HFF-Myc (cell line): ENCODE measurements at places on chromosomes 5 and 9.
A peak's percentile ranks its signal among the peaks of the same experiment; 100 is the strongest.

- no peak for DNase-seq
These were observed 94.7 kb upstream of the DMAC1 start for GRCh38 chr9:7894231-7894630.

DNA sequence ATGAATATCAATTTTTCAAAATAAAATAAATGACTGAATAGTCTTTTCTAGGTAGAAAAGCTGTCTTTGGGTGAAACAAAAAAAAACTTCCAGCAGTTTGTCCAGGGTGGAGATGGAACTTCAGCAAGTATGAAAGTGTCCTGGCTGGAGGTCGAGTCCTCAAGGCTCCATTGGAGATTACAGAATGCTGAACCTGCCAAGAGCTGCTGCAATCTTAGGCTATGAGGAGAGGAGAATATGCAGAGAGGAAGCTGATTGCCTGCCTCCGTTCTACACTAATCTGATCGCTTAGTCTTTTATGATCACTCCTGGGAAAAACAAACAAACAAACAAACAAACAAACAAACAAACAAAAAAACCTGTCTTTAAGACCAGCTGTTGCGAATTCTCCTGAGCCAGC is 50.6 kb downstream of the NREP start:
- DNase-seq = no peak

DNA sequence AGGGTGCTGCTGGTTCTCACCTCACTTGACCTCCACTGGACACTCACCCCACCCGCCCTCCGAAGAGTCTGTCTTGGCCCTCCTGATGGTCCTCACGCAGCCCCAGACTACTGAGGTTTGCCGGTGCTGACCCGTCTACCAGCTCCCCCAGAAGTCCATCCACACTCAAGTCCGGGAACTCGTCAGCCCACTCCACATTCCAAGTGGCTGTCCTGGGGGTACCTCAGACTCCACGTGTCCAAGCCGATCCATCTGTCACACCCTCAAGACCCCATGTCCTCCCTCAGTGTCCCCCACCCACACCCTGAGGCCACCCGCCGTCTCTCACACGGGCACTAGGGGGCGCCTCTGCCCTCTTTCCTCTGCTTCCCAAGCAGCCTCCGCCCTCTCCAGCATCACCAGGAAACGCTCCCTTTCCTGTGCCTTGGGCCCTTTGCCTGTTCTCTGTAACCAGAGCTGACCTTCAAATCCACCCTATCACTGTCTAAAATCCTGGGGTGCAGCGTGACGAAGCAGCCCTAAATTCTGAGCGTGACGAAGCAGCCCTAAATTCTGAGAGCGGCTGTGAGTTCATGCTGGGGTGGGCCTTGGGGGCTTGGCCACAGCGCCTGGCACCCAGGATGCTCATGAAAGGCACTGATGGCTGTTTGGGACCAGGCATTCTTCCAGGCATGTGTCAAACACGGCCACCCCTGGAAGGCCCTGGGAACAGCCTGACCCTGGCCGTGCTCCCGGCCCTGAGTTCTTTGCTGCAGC is 95.7 kb downstream of the KCNT1 start:
- peak; percentile 16 for DNase-seq

GRCh38 chr5:138874241-138874640 is 894 bp downstream of the LRRTM2 start:
- DNase-seq = no peak
